ENCODE measurements at places on chromosomes 2 and 18.

DNA sequence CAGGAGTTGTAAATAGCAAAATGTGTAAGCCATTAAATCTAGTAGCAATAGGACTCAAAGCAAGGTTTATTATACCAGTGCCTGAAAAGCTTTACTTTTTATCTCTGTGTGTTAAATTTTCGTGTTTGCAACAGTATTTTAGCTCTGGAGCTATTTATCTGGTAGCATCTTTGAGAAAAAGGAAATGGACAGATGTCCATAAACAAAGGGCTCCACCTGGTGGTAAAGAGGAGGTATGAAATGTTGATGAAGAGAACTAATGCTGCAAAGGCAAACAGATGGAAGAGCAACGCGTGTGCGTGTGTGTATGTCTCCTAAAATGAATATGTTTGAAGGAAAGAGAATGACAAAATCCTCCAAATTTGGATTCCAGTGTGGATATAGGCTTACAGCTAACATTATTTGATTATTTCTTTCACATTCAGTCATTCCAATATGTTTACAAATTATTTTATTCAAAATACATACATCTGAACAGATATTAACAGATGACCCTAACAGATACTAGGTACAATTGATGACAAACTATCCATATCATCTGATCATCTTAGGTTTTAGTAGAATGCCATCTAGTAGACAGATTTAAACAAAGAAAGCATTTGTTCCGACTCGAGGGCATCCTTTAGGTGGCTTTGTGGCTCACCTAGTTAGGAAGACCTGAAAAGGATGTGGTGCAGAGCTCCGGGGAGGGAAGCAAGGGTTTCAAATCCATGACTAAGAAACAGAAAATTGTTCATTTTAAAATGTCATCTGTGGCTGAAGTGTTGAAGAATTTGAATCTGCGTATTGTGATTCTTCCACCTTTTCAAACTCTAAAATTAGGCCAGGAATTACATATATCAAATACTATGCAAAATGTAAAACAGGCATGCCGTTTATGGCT lies 383.3 kb downstream of the MTX2 start:
- DNase-seq = peak; percentile 45

DNA sequence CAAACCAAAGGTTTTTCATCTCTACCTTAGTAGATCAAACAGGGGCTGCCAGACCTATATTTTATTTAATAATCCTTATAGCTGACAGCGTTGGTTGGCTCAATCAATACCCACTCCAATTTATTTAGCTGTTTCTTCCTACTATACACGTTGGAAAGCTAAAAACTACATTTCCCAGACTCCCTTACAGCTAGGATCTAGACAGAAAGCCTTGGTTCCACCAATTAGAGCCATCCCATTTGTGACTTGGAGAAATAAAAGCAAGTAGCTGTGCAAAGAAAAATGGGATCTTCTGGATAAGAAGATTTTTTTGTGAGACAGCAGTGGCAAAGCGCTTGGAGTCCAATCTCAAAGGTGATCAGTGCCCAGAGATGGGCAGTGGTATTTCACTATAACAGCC lies 331.3 kb upstream of the MEIS1 start:
- DNase-seq = no peak

DNA sequence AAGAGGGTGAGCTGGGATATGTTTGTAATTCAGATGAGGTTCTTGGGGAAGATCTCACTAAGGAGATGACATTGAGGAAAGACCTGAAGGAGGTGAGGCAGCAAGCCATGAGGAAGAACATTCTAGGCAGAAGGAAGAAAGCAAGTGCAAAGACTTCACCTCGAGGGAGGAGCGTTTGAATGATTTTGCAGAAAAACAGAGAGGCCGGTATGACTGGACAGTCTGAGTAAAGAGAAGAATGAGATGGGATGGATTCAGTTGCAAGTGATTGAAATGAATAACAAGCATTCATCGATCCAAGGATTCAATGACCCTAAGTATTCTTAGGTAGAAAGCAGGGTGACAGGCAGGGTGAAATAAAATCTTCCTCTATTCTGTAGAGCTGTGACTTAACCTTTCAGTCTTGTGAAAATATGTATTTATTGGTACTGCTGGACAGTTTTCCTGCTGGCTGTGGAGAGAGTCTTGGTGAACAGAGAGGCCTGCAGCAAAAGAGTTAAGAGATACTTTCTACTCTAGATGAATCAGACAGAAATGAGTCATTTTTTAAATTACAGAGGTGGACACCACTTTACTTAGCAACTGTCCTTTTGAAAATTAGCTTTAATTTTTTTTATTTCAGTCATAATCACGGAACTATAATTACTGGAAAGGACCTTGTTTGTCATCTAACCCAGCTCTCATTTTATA lies 278.4 kb downstream of the LRRTM1 start:
- no peak for DNase-seq

- DNase-seq = no peak
Observed at GRCh38 chr18:76113101-76113500, 381.9 kb downstream of the ZNF516 start.

- no peak for DNase-seq
Observed at GRCh38 chr18:76456018-76456750, 38.9 kb downstream of the ZNF516 start.

DNA sequence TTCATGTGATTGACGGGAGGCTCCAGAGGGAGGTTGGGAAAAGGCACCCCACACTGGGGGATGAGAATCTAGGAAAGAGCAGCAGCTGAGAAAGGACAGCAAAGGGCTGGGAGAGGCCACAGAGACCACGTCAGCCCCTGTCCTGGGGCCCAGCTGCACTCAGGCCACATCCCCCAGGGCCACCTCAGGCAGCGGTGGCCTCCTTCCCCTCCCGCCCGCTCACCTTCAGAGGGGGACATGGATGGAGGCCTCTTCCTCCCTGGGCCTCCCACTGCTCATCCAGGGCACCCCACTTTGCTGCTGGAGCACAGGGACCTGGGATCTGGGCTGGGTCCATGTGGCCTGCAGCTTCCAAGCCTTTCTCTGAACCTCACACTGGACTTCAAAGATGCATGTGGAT lies 199.8 kb upstream of the HDAC4 start:
- DNase-seq = no peak

DNA sequence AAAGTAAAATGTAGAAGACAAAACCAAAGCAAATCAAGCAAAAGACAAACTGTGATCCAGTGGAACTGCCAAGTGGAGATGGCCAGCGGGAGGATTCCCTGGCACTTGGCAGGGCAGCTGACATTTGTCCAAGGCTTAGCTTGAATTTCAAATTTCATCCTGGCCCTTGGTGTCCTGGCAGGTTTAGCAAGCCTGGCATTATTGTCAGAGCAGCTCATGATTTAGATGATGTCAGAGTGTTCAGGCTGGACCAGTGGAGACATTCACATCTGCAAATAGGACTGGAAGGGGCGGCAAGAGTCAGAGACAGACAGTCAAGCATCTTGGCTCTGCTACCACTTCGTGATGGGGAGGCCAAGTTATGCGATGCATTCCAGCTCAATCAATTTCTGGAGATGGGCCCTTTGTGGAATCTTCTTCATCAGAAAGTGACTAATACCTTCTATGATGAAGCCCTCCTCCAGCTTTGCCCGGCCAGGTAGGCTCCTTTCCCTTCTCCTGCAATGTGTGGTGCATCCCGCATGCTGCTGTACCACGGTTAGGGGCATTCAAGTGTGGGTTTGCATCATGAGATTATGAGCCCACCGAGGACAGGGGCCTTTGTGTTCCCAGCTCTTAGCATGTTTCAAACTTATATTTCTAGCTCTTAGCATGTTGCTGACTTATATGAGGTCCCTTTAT lies 199.7 kb downstream of the ANKRD30B start:
- no peak for DNase-seq

- no peak for DNase-seq
Observed at GRCh38 chr2:128446049-128446873, 127.6 kb upstream of the HS6ST1 start.

DNA sequence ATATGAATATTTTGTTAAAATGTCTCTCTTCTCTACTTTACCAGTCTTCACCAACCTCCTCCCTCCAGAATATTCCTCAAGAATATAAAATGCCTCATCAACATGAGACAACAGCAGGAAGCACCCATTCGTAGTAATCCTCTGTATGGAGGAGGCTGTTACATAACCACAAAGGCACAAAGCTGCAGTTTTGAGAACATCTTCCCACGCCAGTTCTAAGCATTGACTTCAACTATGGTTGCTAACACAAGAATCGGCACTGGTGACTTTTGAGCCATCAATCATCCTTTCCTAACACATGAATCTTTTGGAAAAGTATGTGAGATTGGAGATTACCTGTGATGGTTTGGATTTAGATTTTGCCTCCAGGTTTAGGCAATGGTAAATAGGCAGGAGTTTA lies 54.9 kb upstream of the CYP1B1 start:
- DNase-seq = no peak

DNA sequence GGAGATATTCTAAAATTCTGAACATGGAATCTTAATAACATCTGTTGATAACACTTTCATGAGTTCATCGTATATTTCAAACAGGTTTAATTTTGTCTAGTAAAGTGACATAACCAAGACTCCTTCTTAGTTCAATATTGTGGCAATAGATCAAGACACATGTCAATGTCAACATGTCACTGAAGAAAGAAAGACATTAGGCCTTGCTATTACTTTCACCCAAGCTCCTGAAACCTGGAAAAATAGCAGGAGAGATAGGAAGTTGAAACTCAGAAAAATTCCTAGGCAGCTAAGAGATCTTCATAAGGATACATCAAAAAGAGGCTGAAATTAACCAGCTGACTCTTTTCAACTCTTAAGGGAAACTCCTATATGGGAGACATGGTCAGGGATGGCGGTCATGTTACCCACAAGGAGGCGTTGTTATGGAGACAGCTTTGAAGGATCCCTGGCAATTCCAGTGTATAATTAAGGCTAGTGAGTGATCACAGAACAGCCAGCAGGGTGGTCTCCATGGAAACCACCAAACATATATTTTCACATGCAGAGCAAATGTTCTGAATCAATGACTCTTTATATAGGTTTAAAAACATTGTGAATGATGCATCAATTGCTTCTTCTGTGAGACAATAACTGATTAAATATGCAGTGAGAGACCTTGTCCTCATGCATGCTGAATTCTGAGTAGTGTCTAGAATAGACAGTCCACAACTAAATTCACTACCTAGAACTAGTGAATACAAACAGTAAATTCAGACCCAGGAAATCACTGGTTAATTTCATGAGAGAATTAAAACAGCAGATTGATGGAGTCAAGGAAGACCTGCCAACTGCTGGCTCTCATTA lies 115.3 kb upstream of the RIOK3 start:
- no peak for DNase-seq

DNA sequence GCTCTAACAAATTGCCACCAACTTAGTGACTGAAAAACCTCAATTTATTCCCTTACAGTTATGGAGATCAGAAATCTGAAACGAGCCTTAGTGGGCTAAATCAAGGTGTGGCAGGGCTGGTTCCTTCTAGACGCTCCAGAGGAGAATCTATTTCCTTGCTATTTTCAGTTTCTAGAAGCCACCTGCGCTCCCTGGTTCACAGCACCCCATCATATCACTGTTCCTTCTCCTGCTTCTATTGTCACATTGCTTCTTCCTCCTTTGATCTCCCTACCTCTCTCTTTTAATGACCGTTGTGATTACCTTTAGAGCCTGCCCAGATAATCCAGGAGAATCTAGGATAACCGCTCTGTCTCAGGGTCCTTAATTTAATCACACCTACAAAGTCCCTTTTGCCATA lies 596.6 kb downstream of the PLCL1 start:
- no peak for DNase-seq

- no peak for DNase-seq
Observed at GRCh38 chr2:48332286-48332685, 197.7 kb upstream of the STON1 start.

DNA sequence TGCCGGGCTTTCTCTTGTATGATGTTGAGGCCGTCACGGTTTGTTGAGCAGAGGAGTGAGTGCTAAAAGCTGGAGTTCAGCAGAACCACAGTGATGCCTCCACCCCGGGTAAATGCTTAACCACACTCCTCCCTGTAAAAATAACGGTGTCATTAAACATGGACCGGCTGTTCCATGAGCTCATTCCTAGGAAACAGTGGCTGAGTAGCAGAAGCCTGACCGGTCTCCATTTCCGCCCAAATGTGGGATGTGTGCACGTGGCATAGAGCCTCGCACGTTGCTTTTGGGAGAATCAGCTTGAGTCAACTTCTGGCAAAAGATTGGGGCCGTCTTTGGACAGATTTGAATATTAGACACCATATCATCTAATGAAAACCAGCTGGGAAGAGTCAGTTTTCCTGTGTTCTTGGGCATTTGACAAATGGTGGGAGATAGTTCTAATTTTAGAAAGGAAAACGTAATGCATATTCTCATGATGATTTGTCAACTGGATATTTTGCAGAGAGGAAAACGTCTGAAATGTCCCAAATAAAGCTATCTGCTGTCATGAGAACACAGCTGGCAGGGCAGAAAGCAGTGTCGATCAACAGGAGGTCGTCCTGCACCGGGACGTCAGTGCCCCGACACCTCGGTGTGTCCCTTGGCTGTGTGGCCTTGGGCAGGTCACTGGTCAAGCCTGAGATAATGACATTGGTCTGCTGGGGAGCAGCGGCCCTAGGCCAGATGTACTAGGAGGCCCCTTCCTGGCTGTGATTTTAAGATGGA lies 42.4 kb downstream of the LRRFIP1 start:
- no peak for DNase-seq

GRCh38 chr18:57475903-57476302 lies 40.7 kb downstream of the ONECUT2 start:
- DNase-seq = no peak

DNA sequence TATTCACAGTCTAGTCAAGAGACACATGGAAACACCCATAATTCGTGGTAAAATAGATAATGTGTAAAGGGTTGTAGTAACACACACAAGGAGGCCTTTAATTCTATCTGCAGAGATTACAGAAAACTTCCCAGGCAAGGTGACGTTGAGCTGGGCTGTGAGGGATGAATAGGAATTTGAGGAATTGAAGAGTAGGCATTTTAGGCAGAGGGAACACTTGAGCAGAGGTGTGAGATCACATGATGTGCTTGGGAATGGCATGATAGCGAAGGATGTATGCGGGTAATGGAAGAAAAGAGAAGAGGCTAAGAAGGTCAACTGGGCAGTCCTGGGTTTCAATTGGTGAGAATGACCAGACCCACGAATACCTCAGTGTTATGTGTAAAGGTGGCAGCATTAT lies 20.2 kb downstream of the DRC1 start:
- DNase-seq = no peak

DNA sequence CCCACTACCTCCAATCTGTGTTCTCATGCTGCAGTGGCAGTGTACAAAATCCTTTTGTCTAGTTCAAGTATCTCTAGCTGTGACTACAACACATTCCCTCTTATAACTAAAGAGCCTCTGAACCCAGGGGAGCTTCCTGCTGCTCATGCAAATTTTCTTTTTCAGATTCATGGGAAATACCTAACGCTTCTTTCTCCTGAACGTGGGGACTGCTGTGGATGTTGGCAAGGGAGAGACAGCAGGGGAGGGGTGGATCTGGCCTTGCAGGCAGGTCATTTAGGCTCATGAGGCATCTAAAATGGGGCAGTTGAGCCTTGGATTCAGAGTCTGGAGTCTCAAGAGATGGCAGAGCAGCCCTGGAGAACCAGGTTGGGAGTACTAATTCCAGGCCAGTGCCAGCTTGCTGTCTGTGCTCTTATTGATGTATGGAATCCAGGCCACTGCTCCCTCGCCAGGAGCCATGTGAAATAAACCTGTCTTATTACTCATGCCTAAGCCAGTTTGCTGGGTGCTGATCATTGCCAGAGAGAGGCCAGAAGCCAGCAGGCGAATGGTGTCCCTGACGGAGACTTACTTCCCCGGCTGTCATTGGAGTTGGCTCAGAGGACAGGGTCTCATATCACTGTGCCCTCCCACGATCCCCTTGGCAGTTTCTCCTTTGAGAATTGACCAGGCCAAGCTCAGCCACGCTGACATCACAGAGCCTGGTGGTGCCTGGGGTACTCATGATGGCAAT lies 29.2 kb upstream of the TNP1 start:
- DNase-seq = no peak

Data from PC-9 (cell line).